Activated naive CD8-positive, alpha-beta T cell treated with anti-CD3 and anti-CD28 coated beads, Interleukin-2, amount 10 ng/mL, durations not matched to agents 7 days and 5 days (primary cell): ENCODE measurements at places on chromosomes 3 and 15.

DNA sequence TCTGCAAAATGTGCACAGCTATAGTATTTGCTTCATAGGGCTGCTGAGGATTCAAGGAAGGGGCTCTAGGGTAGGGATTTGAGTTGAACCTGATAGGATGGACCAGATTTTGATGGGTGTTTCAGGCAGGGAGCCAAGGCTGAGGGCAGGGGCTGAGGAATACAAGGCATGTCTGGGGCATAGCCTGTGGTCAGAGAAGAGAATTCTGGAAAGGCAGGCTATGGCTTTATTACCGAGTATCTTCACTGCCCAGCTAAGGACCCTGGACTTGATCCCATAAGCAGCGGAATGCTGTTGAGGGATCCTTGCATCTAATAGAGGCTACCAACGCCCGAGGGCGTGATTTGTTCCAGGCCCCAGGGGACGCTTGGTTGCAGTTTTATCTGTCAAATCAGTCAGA lies 193.0 kb upstream of the TLE3 start:
- DNase-seq = no peak

DNA sequence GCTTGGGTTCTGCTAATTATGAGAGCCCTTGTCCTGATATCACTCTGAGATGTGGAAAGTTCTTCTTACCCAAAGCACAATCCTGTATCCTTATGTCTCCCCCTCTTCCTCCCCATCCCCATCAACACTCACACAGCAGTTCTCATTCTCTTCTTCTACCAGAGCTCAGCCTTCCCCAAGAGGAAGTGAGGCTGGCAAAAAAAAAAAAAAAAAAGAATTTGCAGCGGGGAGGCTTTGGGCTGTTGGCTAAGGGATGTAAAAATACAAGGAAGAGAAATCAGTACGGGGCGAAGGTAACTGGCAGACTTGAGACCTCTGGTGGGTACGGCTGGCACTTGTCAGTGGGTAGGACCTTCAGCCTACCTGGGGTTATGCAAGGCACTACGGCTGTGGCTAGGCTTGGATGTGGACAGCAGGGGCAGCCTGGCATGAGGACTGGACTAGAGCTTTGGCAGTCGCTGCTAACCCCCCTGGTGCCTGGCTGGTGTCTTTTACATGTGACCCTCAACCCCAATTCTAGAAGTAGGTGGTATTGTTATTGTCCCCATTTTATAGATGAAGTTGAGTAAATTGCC lies 5.4 kb downstream of the VIPR1 start:
- peak; percentile 17 for DNase-seq

DNA sequence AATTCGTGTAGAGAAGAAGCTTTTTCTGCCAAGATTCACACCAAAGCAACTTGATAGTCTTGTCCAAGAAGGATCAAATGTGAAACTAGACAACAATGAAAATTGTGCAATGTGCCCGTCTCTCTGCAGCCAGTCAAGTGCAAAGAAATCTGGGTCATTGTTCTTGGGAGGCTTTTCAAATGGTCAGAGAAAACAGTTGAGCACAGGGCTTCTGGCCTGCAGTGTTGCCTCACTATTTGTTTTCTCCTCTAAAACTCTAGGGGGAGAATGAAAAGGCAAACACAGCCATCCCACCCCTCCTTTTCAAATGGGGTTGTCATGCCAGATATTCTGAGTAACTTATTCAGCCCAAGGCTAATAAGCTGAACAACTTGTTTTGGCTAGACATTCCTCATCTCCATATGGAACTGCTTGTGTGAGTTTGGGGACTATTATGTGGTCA lies 417.6 kb upstream of the CDIN1 start:
- DNase-seq = no peak

DNA sequence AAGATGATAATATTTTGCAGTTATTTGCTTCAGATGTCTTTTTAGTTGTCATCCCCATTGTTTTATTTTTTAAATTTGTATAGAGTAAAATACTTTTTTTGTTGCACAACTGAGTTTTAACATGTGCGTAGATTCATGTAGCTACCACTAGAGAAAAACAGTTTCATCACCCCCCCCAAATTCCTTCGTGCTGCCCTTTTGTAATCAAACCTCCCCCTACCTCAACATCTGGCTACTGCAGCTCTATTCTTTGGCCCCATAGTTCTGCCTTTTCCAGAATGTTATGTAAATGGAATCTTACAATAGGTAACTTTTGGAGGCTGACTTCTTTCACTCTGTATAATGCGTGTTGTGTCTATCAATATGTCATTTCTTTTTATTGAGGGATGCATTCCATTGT lies 232.0 kb upstream of the RASGRP1 start:
- no peak for DNase-seq

DNA sequence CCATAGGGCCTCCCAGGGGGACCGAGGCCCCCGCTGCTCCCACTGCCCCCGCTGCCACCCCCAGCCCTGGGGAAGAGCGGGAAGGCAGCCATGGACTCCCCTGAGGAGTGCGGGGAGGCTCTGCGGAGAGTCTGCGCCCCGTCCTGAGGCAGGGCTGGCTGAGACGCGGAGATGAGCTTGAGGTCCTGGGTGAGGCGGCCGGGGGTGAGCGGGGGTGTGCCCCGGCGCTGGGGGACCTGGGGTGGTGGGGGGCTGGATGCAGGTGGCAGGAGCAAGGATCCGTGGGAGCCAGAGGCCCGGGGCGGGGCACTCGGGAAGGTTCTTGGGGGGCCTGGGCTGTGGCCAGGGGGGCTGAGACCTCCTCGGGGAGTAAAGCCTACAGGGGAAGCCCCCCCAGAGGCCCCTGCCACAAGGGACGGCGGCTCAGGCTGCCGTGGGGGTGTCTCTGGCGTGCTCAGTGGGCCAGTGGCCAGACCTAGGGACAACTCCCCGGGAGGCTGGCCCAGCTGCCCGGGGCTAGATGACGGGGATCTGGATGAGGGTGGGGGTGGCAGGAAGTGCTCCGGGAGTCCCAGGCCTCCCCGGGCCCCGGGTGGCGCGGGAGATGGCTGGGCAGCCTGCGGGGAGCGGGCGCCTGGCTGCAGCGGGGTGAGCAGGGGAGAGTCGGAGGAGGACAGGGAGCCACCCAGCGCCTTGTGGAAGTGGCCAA lies 45.9 kb downstream of the HCN4 start:
- DNase-seq = no peak

- no peak for DNase-seq
Observed at GRCh38 chr15:98413933-98414546, 234.3 kb upstream of the IGF1R start.

GRCh38 chr15:66573348-66573718 lies 7.5 kb upstream of the LCTL start:
- no peak for DNase-seq

DNA sequence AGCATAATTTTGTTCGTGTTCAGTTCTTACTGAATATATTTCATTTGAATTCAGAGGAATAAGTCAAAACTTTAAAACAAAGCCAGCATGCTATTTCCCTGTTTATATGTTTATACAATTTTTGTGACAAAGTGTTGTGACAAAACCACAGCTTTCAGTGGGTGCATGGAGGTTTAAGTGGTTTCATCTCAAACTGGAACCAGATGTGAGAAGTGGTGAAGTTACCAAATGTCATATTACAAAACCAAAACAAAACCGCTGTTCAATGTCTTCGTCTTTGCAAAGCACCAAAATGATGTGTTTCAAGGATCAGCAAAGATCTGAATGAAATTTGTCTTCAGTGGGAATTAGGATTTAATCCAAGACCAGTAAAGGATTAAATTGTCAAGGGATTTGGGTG lies 59.3 kb upstream of the OSTN start:
- DNase-seq = no peak

- DNase-seq = no peak
Observed at GRCh38 chr3:185629554-185630181, 43.6 kb downstream of the SENP2 start.

DNA sequence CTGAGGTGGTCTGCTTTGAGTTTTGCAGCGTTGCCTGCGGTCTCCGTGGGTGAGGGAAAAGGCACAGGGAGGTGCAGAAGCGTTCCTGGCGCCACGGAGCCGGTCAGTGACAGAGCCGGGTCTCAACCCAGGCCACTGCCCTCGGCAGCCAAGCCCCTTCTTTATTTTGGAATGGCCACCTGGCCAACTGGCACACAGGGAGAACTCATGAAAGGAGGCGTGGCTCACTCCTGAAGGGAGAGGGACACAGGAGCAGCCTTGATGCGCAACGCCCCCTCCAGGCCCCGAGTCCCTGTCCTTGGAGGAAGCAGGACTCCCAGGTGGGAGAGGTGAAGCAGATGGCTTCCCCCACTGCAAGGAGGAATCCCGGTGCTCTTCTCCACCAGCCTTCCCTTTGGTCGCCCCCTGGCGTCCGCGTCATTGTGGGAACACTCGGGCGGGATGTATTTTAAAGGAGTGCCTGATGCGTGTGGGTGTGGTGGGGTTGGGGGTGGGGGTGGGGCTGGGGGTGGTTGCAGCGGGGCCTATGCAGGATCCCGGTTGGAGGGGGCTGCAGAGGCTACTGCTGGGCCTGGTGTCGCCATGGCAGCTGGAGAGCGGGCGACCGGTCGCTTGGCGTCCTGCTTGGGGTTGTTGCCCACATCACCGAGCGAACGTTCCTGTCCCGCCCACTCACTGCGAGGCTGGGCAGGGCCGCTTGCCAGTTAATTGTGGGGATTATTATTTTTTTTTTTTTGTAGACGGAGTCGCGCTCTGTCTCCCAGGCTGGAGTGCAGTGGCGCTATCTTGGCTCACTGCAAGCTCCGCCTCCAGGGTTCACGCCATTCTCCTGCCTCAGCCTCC lies 32.6 kb downstream of the APBA2 start:
- DNase-seq = peak; percentile 27

- DNase-seq = no peak
Observed at GRCh38 chr3:175704366-175705055, 845.4 kb downstream of the NAALADL2 start.

GRCh38 chr3:47260605-47261004 lies 22.0 kb downstream of the KIF9 start:
- no peak for DNase-seq

GRCh38 chr3:97692831-97693230 lies 71.7 kb upstream of the ARL6 start:
- no peak for DNase-seq

GRCh38 chr15:86355801-86356200 lies 276.1 kb downstream of the AGBL1 start:
- DNase-seq = no peak

DNA sequence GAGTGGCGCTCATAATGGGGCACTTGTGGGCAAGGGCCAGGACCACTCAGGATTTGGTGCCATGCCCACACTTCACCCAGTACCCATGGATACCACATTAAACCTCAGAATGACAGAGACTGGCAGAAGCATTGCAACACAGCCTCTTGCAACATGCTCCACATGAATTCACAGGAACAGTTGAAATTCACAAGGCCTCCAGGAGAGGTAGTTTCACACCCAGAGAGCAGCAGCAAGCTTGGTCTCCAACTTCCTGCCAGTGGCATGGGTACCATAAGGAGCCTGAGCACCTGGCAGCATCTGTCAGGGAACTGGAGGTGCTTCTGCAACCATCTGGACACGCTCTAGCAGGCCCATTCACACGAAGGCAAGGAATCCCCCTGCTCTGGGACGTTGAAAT lies 101.0 kb downstream of the OSBPL10 start:
- no peak for DNase-seq
